Activated CD4-positive, alpha-beta T cell treated with anti-CD3 and anti-CD28 coated beads, Interleukin-2, Interleukin-4, amounts not matched to agents 100 ng/mL and 50 ng/mL, durations not matched to agents 16 hours and 8 hours (primary cell): ENCODE measurements at places on chromosomes 7 and 10.

GRCh38 chr7:123637203-123637602 is 18.5 kb upstream of the LMOD2 start:
- DNase-seq: no peak

DNA sequence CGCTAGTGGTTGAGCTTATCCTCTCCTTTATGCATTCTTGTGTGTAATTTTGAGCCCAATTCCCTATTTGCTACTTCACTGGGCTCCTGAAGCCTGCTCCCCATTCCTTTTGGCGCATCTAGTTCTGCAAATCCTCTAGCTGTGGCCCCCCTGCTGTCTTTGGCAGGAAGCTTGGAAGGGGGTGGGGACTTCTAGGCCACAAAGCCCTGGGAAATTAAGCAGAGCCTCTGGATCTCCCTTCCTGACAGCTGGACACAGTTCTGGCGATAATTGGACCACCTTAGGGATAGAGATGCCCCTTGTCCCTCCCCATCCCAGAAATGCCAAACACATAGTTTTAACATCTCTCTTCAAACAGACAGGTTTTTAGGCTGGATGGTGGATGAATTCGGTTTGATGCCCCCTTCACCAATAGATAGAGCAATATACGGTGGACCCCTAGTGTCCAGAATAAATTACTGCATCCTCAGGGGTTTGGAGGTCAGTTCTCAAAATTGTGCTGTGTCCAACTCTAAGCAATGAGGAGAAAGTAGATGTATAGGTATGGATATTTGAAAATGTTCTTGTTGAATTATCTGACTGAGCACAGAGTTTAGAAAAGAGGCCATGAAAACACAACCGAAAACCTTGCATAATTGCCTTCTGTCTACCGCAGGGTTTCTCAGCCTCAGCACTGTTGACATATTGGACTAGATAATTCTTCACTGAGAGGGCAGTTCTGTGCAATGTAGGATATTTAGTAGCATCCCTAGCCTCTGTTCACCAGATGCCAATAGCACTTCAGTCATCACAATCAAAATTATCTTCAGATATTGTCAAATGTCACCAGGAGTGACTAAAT is 75.5 kb downstream of the PAPSS2 start:
- peak; percentile 33 for DNase-seq

DNA sequence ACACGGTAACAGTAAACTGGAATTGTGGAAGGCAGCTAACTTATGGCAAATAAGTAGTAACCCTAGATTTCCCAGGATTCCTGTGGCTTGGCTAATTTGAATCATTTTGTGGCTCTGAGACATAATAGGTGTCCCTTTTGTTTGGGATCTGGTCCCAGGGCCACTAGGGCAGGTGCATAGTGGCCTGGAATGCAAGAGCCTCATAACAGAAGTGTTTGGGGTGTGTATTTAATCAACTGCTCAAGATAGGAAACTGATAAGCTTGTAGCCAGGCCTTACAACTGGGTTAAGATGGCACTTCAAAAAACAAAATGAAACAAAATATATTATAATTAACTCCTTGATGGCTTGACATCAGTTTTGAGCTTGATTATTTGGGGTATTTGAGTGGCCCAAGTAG is 541.8 kb downstream of the ETV1 start:
- DNase-seq: no peak

DNA sequence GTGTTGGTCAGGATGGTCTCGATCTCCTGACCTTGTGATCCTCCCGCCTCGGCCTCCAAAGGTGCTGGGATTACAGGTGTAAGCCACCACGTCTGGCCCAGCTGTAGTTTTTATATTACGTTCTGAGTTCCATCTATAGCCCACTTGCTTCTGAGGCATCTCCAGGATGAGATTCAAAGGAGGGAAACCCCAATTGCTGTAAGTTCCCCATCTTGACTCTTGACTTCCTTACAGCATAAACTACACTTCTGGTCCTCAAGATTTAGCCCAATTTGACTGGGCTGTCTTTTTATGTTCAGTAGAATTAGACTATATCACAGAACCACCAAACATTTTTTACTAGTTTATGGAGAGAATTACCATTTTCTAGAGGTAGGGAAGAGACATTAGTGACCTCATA is 44.3 kb downstream of the CCM2 start:
- DNase-seq: no peak

- no peak for DNase-seq
Measured at GRCh38 chr7:111162692-111163091, 71.8 kb downstream of the LRRN3 start.

DNA sequence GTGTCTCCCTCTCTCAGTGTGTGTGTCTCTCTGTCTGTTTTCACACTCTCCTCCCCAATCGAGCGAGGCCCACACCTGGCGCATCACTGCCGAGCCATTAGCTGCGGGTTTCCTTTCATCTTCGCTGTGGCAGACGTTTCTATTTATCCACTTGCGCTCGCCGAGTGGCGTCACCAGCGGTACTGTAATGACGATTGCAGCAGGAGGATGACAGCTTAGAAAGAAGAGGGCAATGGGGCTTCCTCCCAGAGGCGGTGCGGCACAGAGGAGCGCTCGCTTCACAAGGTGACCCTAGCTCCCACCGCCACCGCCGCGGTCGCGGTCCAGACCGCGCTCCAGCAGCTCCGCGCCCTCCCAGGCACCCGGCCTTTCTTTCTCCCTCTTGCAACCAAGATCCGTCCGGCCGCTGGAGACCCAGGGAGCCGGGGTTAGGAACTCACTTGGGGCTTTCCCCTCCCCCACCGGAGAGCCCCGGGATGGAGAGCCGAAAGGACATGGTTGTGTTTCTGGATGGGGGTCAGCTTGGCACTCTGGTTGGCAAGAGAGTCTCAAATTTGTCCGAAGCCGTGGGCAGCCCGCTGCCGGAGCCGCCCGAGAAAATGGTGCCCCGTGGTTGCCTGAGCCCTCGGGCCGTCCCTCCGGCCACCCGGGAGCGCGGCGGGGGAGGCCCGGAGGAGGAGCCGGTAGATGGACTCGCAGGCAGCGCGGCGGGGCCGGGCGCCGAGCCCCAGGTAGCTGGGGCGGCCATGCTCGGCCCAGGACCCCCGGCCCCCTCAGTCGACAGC is at the start of gene EVX1:
Gene EVX1 (plus strand): TSS at position 248 of the 785 bp plus-strand sequence. CDS start 229 bp downstream, at position 477.
- peak; percentile 39 for DNase-seq

- no peak for DNase-seq
Measured at GRCh38 chr7:37068038-37068437, 343.7 kb upstream of the AOAH start.

GRCh38 chr7:24241206-24241605 is 42.8 kb upstream of the NPY start:
- DNase-seq: no peak

DNA sequence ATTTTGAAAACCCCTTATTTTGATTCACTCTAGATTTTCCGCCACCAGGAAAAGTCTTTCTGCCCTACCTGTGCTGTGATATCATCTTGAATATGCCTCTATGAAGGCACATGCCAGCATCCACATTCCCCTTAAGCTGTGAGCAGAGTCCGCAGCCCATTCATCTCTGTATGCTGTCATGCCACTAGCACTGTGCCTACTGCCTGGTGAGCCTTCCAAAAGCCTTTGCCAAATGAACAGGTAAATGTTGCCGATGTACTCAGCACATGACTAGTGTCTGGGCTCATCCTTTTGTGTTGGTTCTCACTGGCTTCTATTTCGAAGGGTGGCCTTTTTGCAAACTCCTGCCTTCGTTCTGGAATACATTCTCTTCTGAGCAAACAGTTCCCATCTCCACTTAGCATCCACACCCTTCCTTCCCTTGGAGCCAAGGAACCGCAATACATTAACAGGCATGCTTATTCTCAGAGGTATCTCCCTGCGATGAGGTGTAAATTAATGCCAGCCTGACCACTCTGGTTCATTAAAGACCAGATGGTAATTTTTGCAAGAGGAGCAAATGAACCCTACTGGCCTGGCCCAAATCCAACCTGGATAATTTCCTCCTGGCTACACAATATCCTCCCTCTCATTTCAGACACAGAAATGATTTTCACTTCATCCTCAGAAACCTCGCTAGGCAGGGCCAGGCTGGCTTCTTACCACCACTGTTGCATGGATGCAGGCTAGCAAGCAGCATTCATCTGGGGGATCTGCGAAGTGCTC is 339.7 kb upstream of the NFE2L3 start:
- DNase-seq: no peak

GRCh38 chr10:101716891-101717659 is 22.1 kb upstream of the FBXW4 start:
- peak; percentile 75 for DNase-seq

DNA sequence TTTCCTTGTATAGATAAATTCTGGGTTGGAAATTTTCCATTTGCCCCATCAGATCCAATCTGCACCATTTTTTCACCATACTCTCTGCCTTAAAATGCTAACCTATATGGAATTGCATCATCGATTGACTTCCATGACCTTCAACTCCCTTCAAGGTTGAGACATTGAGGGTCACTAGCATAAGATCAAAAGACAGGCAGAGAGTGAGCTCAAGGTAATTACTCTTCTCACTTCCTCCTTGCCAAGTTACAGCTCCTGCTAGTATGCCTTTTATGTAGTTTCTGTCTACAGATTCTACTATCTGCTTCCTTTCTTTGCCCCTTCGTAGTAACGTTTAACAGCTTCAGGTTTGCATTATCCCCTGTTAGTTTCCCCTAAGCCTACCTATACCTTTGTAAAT is 1127.7 kb upstream of the LRRTM3 start:
- DNase-seq: no peak

DNA sequence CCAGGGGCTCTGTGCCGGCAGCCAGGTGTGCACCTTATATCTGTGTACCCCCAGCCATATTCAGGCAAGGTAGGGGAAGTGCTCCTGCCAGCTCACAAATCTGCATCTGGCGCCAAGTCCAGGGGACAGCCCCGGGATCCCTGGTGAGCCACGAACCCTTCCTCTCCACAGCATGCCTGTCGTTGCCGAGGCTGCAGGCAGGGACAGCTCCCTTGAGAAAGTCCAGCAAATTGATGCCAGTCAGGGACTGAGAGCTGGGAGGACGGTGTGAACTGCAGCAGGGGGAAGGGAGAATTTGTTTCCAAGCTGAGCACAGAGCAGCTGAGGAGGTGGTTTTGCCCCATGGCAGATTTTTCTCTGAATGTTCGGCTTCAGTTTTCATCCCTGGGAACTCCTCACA is 919 bp downstream of the PLA2G12B start:
- no peak for DNase-seq

DNA sequence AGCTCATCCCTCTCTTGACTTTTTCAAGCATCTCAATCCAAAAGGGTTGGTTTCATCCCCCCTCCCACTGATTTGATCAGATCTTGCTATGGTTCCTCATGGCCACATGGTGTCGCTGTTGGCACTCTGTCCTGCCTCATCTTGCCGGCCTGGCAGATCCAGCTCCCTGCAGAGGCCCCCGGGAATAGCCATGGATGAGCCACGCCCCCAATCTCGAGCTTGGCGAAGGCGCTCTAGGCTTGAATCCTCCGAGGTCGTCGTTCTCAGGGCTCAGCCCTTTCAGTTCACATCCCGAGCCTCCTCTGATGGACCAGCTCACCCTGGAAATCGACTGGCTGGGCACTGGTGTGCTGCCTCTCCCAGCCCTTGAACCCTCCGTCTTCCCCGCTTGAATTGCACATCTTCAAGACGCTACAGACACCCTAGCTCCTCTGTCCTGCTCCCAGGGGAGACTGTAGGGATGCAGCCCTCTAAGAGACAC is 628.7 kb downstream of the TYW1 start:
- peak; percentile 22 for DNase-seq

- DNase-seq: no peak
Measured at GRCh38 chr10:34748357-34748756, 66.7 kb downstream of the PARD3 start.

DNA sequence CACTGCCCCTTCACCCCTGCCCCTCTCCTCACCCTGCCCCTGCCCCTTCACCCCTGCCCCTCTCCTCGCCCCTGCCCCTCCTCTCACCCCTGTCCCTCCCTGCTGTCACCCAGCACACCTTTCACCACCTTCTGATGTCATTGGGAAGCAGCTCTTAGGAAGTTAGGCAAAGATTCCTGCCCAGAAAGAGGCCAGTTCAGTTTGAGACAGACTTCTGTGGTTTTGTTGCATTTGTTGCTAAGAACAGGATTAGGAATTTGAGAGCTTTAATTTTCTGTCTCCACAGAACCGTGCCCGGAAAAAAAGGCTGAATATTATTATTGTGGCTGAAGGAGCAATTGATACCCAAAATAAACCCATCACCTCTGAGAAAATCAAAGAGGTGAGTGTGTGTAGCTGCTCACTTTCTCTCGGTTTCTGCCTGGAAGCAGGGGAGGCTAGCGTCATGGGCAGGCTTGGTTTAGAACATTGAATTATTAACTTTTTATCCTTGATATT is 39.6 kb downstream of the PFKP start:
- DNase-seq: no peak

DNA sequence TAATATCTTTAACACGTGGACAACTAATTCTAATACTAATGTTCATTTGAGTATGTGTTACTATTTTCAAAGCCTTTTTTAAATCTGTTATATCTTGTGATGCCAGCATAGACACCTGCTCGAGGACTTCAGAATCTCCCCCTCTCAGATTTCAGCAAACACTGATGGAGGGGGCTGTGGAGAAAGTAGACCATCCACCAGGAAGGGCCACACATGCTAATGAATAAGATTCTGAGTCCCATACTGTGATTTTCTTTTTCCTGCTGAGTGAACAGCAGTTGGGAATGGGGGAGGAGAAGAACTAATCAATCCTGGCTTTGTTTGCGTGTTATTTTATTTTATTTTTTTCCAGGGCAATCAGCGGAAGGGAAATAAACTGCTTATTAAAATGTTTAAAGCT is 157.9 kb upstream of the CSTF2T start:
- DNase-seq: no peak

- peak; percentile 83 for DNase-seq
Measured at GRCh38 chr7:100583132-100584053, 2.5 kb downstream of the LRCH4 start.

DNA sequence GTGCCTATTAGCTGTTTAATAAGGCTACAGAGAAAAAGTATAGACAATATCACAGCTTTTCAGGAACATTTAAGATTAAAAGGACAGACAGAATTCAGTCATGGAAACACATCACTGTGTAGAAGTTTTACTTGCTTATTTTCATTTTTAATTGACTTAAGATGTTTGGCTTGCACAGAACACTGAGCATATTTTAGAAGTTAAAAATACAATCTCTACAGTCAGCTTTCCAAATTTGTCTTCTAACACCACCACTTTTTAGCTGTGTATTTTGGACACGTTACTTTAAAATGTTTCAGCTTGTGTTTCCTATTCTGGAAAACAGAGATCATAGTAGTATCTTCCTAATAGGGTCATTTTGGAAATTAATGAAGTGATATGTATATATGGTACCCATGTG is 11.8 kb downstream of the CFAP69 start:
- no peak for DNase-seq

- DNase-seq: no peak
Measured at GRCh38 chr7:13848681-13849131, 140.8 kb downstream of the ETV1 start.

- DNase-seq: peak; percentile 63
Measured at GRCh38 chr7:142626420-142627035, 122.7 kb upstream of the PRSS1 start.

DNA sequence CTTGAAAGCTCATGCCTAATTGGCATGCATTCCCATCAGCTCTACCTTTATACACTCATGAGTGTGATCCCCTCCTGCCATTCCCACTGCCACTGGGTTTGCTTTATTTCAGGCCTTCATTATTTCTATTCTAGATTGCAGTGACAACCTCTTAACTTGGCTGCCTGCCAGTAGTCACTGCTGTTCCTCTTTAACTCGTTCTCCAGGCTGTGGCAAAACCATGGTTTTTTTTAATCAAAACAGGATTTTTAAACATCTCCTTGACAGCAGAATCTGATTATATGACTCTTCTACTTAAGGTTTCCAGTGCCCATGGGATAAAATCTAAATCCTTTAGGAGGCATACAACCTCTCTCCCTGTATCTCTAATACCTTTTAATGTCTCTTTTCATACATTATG is 223.7 kb upstream of the PCDH15 start:
- no peak for DNase-seq

- DNase-seq: no peak
Measured at GRCh38 chr7:116194115-116194514, 16.2 kb upstream of the TES start.
